T1000 (cell line): ENCODE measurements at places on chromosomes 13 and 19.
A peak's percentile ranks its signal among the peaks of the same experiment; 100 is the strongest.

GRCh38 chr13:35887115-35887666 is 244.0 kb downstream of the DCLK1 start:
- DNase-seq = no peak

DNA sequence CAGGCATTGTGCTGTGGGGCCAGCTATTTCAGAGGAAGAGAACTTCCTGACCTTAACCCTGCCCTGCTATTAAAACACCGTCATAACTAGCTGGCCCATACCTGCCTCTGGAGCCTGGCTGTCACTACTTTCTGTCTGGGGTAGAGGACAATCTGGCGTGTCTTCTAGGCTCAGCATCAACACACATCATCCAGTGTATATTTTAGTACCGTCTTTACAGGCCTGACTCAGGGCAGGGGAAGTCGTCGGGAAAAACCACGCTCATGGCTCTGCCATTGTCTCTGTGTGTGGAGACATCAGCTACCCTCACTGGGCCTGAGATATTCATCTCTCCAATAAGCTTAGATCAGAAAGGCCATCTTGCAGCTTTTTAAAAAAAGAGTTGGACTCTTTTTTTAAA is 151.1 kb downstream of the KATNAL1 start:
- no peak for DNase-seq

GRCh38 chr19:29841209-29841558 is 29.4 kb downstream of the CCNE1 start:
- no peak for DNase-seq

- no peak for DNase-seq
These were observed 17.8 kb downstream of the KATNAL1 start for GRCh38 chr13:30289533-30289932.

GRCh38 chr13:99176309-99177276 is 24.1 kb upstream of the UBAC2 start:
- DNase-seq = peak; percentile 10

DNA sequence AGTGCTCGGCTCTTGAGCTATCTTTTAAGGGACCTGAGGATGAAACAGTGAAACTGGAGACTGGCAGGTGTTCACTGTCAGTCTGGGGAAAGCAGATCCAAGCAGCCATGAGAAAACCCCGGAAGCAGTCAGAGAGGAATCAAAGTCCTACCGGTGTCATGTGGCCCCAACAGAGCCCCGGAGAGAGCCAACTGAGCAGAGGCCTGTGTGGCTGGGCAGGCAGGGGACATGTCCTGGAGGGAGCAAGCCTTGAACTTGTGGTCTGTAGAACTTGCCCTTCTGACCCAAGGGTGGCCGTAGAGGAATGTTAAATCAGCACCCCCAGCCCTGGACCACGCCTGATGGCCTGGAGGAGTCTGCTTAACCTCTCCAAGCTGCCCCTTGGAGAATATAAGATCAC is 113.7 kb upstream of the ZNF507 start:
- no peak for DNase-seq

DNA sequence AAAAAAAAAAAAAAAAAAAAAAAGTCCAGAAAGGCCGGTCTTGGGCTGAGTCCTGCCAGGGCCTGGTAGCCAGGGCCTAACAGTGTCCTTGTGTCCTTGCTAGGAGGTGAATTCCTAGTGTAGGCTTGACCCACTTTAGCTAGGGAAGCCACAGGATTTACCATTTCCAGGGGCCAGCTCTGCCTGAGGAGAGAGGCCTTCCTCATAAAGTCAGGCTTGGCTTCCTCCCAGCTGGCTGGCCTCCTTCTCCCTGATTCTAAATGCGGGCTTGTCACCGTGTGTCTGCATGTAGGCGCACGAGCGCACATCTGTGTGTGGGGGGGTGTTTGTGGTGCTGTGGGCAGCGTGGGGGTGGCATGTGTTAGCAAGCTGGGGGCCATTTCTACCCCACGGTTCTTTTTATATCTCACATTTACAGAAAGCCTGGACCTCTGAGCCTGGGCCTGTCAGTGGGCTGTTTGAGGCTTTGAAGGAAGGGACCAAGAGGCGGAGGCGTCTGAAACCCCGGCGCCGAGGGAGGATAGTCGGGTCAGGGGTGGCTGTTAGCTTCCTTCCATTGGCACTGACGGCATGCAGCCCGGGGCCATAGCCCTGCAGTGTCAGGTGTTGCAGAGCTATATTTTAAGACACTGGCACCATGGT is 31.7 kb downstream of the IER2 start:
- no peak for DNase-seq

DNA sequence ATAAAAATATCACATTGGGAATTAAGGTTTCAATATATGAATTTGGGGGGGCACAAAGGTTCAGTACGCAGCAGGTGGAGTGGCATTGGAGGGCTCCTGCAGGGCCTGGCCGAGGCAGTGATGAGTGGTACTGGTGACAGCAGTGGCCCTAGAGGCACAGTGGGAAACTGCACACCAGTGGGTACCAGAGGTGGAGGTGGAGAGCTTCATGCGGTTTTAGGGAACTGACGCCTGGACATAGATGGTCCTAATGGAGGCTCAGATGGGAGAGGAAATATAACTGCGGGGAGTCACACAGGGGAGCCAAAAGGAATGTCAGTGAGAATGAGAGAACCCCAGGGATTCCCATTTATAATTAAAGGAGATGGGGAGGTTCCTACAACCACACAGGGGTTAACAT is 156.2 kb downstream of the COG6 start:
- DNase-seq = no peak

DNA sequence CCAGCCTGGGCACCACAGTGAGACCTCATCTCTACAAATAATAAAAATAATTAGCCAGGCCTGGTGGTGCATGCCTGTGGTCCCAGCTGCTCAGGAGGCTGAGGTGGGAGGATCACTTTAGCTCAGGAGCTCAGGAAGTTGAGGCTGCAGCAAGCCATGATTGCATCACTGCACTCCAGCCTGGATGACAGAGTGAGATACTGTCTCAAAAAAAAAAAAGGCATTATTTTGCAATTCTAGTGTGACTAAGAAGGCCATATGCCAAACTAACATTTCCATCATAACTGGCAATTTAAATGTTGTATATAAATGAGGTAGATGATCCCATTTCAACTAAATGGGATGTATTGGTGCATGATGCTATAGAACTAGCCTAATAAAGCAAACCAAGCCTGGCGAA is 632.8 kb upstream of the KLF12 start:
- DNase-seq = no peak

DNA sequence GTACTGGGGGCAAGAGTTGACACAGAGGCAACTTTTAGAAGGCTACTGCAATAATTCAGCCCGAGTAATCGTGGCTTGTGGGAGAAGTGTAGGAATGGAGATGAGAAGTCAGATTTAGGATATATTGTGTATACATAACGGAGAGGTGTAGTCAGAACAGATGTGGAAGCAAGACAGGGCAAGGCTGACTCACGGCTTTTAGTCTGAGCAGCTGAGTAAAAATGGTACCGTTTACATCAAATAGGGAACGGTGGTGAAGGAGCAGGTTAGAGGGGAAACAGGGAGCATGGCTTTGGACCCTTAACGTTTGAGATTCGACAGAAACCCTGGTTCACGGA is 796 bp upstream of the LSM14A start:
- no peak for DNase-seq

DNA sequence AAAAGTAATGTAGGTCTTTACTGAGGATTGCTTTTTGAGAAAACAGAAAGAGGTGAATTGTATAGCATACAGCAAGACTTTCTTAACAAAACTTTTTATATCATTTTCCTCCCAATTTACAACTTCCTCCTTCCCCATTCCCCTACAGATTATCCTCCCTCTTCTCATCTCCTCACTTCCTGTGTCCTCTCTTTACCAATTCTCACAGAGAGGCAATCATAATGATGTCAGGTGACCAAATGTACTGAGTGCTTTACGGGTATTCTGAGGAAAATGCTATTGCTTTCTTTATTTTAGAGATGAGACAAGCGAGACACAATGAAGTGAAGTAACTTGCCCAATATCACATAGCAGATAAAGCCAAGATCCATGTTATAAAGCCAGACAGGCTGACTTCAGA is 1.7 kb upstream of the MTMR6 start:
- no peak for DNase-seq

DNA sequence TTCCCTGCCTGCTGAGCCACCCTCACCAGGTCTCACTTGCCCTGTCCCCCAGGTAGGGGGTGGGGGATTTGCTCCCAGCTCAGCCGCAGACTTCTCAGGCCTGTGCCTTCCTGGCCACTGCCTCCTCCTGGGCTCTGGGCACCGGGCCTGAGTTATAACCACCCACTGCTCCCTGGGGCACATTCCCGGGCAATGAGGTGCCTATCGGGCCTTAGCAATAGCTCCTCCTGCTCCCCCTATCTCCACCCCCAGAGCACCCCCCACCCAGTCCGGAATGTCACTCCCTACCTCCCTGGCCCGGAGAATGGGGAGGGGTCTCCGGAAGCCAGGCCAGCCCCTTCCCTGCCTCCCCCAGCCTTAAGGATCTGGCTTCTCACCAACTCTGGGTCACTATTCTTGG is at the start of gene KLK5:
TSS of gene KLK5 (minus strand) at position 129 of the 400 bp plus-strand sequence. CDS start 381 bp downstream, outside the sequence.
- DNase-seq = no peak

GRCh38 chr13:31846961-31847752 is 107.8 kb downstream of the RXFP2 start:
- no peak for DNase-seq

DNA sequence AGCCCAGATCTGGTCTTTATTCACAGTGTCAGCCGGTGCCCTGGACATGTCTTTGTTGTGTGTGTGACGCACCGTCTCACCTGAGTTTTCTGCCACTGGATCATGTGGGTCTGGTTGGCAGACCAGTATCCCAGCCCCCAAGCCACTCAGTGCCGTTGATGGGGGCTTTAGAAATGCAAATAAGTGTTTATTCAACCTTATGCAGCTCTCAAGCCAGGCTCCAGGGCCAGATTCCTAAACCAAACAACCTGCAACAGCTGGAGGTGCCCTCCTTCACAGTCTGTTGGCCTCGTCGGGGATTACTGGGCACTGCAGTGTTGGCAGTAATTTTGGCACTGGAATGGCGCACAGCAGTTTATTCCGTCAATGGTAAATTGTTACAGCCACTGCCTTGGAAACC is 21.6 kb downstream of the FAM124A start:
- no peak for DNase-seq

DNA sequence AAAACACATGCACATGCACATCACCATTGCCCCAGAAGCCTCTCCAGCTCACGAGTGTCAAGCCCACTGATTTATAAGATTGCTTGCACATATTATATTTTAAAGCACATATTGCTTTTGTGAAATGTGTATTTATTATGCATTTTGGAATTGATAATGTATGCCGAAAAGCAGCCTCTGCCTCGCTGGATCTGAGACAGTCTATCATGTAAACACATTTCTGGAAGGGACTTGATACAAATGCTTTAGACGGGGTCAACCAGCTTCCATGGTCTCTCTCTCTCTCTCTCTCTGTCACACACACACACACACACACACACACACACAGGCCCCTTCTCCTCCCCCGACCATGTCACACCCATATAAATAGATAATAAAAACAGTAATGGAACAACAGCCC is 203.8 kb downstream of the TUBA3C start:
- DNase-seq = no peak

GRCh38 chr19:32373585-32374295 is 28.3 kb downstream of the ZNF507 start:
- peak; percentile 76 for DNase-seq

DNA sequence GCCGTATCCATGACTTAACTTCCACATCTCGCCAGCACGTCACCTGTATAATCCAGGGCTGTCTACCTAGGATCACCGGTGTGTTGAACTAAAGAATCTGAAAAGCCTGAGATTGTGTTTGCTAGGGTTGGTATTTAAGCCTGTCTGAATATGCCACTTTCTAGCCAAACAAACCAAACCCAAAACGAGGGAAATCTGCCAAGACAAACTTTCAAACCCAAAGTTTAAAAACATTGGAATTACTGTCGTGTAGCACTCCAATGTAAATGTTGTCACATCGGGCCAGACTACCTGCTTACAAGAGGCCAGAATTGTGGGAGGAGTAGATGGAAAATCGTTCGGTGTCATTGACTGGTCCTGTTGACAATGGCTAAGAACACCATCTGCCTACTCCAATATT is 747.8 kb downstream of the EFNB2 start:
- DNase-seq = no peak

DNA sequence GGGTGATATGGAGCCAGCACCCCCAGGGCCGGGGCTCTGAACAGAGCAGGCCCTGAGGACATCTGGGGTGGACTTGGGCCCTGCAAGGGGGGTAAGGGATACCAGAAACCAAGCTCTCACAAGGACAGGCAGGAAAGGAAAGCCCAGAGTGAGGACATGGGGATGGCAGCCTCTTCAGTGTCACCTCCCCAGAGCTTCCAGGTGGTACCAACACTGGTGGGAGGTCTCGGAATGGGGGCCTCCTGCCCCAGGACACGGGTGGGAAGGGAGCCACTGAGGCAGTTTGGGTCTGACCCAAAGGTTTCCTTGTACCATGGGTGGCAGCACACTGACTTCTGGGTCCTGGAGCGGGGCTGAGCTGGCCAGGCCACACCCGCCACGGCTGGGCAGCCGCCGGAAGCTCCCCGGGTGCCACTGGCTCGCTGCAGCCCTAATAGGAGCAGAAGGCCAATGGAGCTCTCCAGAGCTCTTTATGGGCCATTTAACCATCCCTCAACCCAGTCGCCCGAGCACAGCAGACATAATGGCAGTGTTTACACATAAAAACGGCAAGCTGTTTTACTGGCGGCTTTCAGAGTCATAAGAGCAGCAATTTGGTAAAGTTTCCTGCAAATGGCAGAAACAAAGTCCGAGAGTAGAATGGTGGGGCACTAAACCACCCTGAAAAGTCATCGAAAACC is 59.3 kb downstream of the PEPD start:
- no peak for DNase-seq

DNA sequence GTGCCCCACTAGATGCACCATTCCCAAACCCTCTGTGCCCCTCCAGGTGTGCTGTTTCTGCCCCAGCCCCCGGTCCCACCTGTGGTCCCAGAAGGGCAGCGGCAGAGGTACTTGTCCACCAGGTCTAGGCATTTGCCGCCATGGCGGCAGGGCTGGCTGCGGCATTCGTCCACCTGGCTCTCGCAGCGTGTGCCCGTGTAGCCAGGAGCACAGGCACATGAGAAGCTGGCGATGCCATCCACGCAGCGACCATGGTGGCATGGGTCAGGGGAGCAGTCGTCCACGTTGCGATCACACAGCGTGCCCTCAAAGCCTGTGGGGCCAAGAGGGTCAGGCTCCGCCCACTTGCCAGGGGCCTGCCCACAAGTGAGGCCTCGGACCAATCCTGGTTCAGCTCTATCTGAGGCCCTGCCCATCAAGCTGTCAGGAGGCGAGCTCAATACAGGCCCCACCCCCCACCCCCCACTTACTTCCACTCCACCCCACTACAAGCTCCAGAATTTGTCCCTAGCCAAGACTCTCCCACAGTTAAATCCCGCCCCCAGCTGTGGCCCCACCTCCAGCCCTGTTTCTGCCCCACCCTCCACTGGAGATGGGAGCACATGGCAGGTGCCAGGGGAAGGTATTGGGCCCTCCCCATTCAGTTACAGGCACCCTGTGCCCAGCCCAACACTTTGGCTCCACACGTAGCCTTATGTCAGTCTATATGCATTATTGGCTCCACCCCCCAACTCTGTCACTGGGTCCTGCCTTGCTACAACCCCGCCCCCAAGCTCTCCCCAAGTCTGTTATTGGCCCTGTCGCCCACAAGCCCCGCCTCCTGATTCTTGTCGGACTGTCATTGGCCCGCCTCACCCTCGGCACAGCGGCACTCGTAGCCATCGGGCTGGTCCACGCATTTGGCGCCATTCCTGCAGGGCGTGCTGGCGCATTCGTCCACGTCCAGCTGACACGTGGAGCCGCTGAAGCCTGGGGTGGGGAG is 13.5 kb downstream of the NOTCH3 start:
- no peak for DNase-seq
